NCI-H1105 (cell line): ENCODE measurements at places on chromosomes 12 and 14.

GRCh38 chr14:74921987-74922751, 891 bp downstream of the RPS6KL1 start:
- no peak for DNase-seq

GRCh38 chr14:42428996-42429395, 822.3 kb downstream of the LRFN5 start:
- DNase-seq, result no peak

GRCh38 chr14:105087308-105087962, 22.2 kb upstream of the GPR132 start:
- peak; percentile 59 for DNase-seq

DNA sequence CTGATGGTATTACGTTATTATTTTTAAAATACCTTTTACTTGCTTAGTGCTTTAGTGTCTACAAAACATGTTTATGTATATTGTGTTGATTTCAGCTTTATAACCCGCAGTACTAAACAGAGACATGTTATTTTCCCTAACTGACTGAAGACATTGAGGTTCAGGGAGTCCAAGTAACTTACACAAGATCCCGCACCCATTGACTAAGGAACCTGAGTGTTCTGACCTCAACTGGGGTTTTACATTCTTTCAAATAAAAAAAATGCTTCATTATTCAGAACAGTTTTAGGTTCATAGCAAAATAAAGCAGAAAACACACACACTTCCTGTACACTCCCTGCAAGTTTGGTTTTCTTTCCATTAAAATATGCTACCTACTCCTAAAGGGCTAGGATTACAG, 60.4 kb upstream of the METAP2 start:
- no peak for DNase-seq

DNA sequence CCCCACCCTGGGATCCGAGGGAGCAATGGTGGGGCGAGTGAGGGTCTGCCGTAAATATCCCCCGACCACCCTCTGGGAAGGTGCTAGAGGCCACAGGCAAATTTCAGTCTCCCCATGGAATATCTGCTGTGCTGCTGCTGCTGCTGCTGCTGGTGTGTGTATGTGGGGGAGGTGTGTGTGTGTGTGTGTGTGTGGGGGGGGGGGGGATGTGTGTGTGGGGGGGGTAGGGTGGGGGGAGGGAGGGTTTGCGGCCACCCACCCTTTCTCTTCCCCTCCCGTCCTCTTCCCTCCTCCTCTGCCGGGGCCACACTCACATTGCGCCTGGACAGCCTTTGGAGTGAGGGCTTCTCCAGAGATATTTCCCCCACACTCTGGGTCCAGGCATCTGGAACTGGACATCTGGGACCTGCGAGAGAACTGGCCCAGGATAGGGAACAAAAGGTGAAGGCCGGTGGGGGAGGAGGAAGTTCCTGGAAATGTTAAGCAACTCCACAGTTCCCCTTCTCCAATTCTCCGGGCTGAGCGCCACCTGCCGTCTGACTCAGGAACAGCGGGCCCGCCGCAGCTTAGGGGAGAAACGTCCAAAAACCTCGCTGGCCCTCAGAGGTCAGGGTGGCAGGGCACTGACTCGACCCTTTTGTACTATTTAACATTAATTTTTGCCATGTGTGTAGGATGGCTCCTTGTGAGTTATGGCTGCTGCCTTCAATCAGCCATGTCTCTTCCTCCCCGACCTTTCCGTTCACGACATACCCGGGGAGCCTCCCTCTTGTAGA, at the start of gene C1RL:
C1RL (minus strand) TSS at position 419 of the 776 bp plus-strand sequence; CDS start at position 385, 34 bp downstream.
- peak; percentile 80 for DNase-seq

- no peak for DNase-seq
Observed at GRCh38 chr12:47237751-47238211, 158.0 kb upstream of the AMIGO2 start.

GRCh38 chr12:120453977-120454376, 7.7 kb downstream of the GATC start:
- DNase-seq, result no peak

DNA sequence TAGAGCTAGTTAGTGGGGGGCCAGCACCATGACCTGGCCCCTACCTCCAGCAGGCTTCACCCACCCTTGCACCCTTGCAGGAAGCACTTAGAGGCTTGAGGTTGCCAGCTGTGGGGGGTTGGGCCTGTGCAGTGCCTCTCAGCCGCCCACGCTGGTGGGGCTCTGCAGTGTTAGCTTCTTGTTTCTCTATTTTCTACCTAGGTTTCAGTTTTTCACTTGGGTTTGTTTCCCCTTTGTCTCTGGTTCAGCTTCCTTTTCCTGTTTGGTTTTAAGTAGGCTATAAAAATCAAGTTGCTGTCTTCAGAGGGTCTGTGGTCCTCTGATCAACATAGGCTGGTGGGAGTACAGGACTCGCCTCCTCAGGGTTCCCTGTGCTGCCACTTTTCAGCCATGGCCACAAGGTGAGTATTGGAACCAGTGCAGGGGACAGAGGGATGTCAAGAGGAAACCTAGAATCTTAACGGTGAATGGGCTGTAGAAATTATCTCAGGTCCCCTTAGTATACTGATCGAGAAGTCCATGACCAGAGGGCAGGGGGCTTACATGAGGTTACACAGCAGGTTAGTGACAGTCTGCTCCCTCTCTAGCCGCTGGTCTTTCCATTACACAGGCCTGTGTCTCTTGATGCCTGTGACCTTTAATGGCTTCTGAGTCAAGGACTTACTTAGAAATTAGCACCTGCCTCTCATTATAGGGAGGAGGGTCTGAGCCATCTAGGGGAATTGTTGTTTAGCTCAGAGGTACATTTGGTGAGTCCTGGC, at the start of gene EVL:
EVL (plus strand) TSS at position 312 of the 761 bp plus-strand sequence; CDS start at position 391, 79 bp downstream.
- DNase-seq, result no peak

DNA sequence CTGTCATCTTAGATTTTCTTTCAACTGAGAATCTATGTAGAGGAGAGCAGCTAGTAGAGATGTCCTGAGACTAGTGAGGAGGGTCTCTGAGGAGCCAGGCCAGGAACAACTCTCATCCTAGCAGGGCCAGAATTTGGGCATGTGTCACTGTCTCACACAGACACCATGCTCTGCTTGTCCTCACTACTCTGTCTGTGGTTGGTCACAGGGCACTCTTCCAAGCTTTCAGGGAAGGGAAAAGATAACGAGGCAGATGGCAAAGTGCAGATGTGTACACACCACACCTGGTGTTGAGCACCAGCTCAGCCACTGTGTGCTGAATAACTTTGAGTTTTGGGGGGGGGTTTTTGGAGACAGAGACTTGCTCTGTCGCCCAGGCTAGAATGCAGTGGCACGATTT, 2.5 kb downstream of the SSPN start:
- DNase-seq, result peak; percentile 22
